ENCODE measurements at places on chromosomes 4 and X.

GRCh38 chr4:89492581-89493071 lies 185.0 kb upstream of the GPRIN3 start:
- no peak for DNase-seq

- no peak for DNase-seq
Observed at GRCh38 chr4:58936436-58936835, 1826.3 kb upstream of the IGFBP7 start.

GRCh38 chr4:23423540-23423939 lies 466.3 kb downstream of the PPARGC1A start:
- no peak for DNase-seq

DNA sequence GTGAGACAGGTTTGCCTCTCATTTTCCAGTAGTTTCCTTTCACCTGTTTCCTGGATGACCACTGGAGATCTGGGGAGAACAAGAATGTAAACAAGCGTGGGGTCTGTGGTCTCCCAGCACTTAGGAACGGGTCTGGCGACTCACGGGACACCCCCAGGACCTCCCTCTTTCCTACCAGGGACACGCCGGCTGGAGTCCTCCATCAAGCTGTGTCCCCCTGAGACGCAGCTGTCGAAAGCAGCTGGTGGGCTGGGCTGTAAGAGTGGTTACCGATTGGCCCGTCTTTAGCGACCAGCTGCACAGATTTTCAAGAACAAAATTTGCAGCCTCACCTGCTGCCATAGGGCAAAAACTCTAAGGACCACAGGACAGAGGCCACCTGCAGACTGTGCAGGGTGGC lies 11.9 kb downstream of the LRPAP1 start:
- no peak for DNase-seq

GRCh38 chrX:122582280-122582974 lies 601.7 kb upstream of the GRIA3 start:
- DNase-seq, result no peak

DNA sequence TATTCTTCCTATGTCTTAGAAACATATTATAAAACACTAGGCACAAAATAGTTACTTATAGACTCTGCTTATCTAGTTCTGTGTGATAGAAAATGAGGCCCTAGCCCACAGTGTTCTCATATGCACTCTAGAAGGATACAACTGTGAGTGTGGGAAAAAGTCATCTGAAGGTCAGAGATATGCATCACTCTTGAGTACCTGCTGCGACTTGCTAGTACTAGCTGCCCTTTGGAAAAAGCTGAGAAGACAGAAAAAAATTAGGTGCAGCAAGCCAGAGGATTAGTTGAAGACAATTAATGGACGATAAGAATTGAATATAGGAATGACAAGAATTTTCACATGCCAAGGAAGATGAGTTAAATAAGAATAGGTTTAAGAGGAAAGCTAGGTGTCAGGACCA lies 61.3 kb downstream of the MTHFD2L start:
- DNase-seq, result no peak

DNA sequence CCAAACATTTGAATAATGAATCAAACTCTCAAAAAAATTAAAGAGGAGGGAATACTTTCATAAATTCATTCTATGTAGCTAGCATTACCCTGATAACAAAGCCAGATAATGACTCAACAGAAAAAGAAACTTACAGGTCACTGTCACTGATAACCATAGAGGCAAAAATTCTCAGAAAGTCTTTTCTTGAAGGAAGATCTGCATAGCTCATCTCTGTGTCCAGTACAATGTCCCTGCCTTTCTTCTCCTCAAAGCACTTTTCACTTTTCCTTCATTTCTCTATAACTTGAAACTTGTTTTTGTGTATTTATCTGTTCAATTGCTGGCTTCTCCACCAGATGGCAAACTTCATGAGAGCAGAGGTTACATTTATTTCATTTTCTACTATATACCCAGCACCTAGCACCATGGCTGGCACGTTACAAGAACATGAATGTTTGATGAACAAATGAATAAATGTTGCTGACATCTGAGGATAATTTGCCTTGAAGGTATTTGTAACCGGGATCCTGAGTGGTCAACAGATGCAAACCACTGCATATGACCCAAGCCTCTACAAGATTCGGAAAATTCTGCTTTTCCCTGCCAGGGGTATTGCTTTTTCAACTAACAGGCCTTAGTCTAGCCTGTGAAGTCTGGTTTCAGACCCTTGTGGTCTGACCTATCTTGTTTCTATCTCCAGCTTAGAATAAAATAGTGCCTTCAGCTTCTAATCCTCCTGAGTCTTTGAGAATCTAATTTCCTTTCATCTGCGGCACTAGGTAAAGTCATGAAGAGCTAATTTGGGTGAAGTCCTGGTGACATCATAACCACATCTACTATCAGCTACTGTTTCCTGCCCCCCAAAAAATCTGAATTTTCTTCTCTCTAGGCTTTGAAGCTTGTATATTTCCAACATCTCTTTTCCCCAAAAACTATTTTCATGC lies 52.5 kb upstream of the ANTXR2 start:
- no peak for DNase-seq

DNA sequence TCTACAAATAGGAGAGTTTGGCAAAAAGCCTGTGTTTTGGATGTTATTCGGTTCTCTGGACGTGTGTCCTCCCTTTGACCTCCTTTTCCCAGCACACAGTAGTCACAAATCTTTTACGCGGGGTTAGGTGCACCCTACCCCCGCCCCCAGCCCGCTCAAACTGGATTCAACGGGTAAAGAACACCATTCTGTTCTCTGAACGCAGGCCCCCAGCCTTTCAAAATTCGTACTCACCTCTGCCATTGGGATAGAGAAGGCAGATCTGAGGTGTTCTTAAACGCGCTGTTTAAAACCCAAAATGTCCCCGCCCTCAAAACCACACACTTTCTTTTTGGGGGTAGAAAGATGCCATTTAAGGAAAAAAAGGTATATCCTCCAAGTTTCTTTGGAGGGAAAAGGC lies 2.7 kb downstream of the LEF1 start:
- DNase-seq, result no peak

- DNase-seq, result no peak
Observed at GRCh38 chrX:153689654-153690465, 2.1 kb downstream of the SLC6A8 start.

DNA sequence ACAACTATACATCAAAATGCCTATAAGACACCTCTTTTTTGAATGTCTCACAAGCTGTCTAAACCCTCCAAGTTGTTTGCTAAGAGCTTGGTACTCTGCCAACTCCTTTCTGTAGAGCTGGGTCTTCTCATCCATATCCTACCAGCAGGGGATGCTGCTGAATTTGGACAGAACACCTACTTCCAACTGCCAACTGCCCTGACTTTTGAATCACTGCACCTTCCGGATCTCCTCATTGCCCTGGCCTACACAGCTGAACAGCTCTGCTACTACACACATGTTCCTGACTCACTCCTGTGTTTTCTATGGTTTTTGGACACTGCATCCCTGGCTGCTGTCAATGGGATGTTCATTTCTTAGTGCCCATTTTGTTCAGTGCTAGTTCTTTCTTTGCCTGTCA lies 18.7 kb downstream of the FAM184B start:
- DNase-seq, result no peak

- DNase-seq, result no peak
Observed at GRCh38 chr4:151199319-151200190, 77.4 kb upstream of the PRSS48 start.

DNA sequence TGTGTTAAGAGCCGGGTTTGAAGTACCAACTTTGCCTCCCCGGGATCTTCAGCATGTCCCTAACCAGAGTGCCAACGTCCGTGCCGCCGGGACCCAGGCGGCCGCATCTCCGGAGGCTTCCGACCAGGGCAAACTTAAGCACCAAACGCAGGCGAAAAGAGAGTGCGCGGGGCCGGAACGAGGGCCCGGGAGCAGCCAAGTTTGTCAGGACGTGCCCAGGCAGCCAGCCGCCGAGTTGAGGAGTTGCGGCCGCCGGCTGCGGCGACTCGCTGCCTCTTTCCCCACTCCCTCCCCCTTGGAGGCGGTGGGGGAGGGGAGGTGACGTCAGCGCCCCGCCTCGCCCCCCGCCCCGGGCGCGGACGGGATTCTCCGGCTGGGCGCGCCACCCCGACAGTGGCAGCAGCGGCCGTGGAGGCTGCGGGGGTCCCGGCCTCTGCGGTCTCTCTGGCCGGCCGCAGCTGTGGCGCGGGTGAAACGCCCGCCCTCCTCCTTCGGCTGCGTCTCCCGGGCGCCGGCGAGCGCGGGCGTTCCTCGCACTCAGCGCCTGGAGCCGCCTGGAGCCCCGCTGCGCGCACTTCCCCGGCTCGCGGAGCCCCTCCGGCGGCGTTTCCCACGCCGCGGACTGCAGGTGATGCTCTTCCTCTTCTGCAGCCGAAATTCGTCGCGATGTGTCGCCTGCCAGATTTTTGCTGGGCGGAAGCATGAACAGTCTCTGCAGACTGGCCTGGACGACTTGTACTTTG lies 2.9 kb upstream of the FAT1 start:
- peak; percentile 7 for DNase-seq

DNA sequence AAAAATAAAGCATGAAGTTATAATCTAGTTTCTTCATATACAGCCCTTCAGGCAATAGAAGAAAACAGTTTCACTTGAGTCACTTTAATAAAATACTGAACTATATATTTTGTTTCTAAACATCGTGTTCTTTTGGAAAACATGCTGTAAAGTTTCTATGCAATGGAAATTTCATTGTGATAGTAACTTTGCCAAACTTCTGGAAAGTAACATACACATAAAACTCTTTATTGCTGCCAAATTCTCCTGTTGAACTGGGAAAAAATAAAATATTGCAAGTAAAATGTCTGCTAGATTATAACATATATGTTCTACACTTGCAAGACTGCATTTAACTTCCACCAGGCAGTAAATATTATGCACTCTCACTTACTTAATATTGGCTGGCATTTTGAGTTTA lies 635.4 kb downstream of the SPRY1 start:
- DNase-seq, result no peak

- DNase-seq, result no peak
Observed at GRCh38 chr4:39627413-39627812, 11.3 kb downstream of the SMIM14 start.

GRCh38 chrX:106246511-106246910 lies 78.4 kb downstream of the PWWP3B start:
- no peak for DNase-seq

GRCh38 chrX:44785652-44786051 lies 58.2 kb upstream of the DUSP21 start:
- DNase-seq, result no peak

All from NCI-H774 (cell line).